Dermis microvascular lymphatic vessel endothelial cell (primary cell): ENCODE measurements at places on chromosomes 4 and X. TPM values are rescaled to one million over a fixed set of nuclear protein-coding genes. Genes with fewer than 3 reads are reported as not detected.

DNA sequence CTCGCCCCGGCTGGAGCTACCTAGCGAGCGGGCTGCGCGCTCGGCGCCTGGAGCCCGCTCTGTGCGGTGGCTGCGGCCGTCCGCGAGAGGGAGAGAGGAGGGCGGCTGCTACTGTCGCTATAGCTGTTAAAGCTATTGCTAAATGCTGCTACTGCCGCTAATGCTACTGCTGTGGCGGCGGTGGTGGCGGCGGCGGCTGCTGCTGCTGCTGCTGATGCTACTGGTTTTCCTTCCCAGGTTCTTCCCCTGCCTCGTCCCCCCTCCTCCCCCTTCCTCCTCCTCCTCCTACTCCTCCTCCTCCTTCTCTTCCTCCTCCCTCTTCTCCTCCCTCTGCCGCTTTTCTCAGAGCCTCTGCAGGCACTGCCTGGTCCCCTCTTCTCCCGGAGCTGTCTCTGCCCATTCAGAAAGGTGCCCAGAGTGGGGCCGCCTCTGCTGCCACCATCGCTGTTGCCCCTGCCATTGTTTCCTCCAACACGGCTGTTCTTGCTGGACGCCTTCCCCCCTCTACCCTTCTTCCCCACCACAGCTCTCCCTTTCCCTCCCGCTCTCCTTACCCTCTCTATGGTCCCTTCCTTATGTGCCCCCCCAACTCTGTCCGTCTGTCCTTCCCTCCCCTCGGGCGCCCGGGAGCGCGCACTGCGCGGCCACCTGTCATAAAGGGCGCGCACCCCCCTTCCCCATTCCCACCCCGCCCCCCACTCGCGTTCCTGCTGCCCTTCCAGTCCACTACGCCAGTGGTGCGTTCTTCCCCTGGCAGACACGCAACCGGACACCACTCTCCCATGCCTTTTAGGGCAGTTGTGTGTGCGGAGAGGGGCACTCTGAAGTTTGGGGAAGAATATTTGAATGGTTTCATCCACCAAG, at the start of gene NEXMIF:
TSS of gene NEXMIF (minus strand) at position 228 of the 864 bp plus-strand sequence.
- DNase-seq: no peak

GRCh38 chrX:86237482-86237881, 89.2 kb downstream of the DACH2 start:
- no peak for DNase-seq

DNA sequence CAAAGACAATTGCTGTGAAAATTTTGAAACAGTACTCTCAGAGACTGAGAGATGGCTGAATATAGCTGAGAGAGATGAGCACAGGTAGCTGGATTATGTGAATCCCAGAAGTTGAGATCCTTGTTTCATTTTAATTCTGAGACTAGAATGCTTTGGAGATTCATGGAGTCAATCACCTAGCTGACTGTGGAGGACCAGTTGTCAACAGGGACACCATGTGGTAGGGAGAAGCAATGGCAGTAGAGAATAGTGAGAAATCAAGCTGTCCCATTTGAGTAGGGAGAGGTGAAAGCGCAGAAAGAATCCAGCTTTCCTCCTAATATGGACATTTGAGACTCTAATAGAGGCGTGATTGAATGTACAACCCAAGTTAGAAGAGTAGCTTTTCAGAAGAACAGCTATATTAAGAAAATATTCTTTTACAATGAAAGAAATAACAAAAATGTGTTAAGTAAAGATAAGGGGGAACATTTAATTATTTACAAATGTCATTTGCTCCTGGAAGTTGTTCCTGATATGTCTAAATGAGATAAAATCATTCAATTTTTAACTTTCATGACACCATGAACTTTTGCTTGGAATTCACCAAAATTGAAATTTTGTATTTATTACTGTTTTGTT, 30.3 kb upstream of the GLRB start:
- DNase-seq: peak; percentile 81

- DNase-seq: no peak
These were observed 2277.7 kb upstream of the AGA start for GRCh38 chr4:179719766-179720450.

The DCAF8L2 gene
- total RNA-seq: not detected in 2 replicates

DNA sequence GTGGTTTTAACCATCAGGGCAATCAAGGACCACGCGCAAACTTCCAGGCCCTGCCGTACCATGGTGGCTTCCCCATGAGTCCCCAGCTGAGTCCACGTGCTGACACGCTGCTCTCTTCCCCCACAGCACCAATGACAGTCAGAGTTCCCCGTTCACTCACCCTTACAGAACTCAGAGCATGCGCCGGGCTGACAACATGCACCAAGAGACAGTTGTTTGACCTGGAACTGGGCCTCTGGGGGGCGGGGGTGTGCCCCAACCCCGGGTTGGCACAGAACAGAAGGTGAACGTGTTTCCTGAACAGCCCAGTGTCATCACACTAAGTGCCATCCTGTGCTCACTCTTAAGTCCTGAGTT, 29.4 kb downstream of the IRF2 start:
- no peak for DNase-seq

DNA sequence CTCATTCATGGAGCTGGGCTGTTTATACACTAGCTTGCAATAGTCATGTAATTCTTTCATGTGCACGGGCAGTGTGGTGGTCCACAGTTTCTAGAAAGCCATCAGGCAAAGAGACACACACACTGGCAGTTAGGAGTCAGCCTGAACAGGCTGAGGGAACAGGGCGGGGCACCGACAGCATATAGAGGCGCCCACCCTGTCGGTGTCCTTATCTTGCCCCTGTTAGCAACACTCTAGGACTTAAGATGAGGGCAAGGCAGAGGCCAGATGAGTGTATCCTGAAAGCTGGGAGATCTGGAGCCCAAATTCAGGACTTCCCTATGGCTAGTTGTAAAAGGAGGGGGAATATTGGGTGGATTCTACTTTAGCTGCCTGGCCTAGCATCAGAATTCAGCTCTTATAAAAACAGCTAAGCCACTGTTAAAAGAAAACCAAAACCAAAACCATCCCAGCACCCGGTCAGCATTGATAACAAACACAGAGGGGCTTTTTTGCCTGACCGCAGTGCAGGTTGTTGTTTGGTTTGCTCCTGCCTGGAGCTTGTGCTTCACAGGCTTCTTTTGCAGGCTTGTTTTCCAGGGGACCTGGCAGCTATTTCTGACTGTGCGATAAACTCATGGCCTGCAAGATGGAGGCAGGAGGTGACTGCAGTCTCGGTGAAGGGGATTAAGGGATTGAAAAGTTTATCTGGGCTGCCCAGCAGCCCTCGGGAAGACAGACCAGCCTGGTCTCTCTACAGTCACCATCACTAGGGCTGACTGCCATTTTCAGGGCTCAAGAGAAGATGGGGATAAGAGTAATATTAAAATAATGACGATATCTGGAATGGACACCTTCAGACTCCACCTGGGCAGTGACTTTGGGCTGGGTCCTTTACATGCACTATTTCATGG, 638.9 kb downstream of the MID1IP1 start:
- DNase-seq: no peak

The VCX2 gene
- not detected in 2 replicates for total RNA-seq

- no peak for DNase-seq
These were observed 111.1 kb downstream of the APOOL start for GRCh38 chrX:85114776-85115175.

The PCDH7 gene
- total RNA-seq: under 0.01 and 0.51 TPM in 2 replicates

The POF1B gene
- total RNA-seq: 3.7 and 4.3 TPM in 2 replicates

The FGF13 gene
- 20.4 and 25.7 TPM in 2 replicates for total RNA-seq

- DNase-seq: no peak
These were observed 285.4 kb upstream of the ARSJ start for GRCh38 chr4:114264877-114265291.

DNA sequence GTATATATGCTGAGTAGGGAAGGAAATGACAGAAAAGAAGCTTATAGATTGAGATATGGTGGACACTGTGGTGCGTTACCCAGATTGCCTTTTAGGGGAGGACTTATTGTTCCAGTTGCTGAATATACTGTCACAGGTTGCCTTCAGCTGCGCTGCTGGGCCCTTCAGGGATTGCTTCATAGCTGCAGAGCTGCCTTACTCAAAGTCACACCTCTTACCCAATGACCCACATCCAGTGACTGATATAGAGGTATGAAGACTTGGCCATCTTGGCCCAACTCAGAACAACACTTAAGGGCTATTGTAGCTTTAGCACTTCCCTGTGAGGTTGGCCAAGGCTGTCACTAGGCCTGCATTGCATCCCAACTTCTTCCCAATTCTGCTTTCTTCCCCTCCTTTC, 63.4 kb upstream of the TMEM164 start:
- DNase-seq: no peak

DNA sequence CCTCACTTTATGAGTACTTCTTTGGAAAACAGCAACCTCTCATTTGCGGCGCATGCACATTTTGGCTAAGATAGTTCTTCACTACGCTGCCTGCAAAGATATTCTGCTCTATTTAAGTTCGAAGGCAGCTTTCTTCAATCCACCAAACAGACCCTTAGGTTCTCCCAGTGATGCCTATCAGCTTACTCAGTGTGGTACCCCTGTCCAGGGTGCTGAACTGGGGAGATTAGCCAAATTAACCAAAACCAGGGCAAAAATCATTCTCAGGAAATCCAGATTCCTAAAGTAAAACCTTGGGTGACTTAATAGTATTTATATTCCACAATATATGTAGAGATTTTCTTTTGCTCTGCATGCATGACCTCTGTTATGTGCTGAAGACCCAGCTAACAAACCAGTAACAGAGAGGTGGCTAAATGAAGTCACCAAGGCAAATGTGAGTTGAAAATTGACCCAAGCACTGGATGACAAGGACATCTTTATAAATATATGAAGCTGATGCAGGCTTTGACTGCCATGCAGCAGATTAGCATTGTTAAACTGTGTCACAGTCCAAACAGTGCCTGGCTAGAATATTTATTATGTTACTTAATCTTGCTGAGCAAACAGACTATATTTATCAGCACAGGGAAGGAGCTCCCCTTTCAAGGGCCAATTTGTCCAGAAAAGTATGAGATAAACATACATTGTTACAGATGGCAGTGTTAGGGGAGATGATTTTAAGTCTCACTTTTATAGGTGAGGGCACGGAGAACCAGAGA, 418.2 kb downstream of the STIM2 start:
- no peak for DNase-seq

GRCh38 chr4:79241846-79242245, 84.0 kb downstream of the NAA11 start:
- peak; percentile 7 for DNase-seq
